ENCODE measurements at places on chromosomes 13 and 19.

GRCh38 chr13:111360452-111360851, 40.0 kb downstream of the TEX29 start:
- no peak for DNase-seq

- no peak for DNase-seq
These were observed 2.1 kb upstream of the NLRP7 start for GRCh38 chr19:54949412-54949811.

DNA sequence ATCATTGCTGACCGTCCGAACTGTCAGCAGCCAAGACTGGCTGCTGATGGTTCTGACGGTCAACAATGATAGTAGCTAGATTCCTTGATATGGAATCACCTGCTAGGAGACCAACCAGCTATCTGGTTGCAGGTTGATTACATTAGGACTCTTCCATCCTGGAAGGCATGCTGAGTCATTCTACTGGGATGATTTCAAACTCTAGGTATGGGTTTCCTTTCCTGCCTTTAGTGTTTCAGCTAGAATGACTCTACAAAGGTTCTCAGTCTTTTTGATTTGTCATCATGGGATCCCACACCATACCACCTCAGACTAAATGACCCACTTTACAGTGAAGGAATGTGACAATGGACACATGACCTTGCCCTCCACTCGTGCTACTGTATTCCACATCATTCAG, 138.1 kb upstream of the KL start:
- DNase-seq, result no peak

- no peak for DNase-seq
These were observed 714 bp downstream of the PLPP2 start for GRCh38 chr19:290372-291005.

DNA sequence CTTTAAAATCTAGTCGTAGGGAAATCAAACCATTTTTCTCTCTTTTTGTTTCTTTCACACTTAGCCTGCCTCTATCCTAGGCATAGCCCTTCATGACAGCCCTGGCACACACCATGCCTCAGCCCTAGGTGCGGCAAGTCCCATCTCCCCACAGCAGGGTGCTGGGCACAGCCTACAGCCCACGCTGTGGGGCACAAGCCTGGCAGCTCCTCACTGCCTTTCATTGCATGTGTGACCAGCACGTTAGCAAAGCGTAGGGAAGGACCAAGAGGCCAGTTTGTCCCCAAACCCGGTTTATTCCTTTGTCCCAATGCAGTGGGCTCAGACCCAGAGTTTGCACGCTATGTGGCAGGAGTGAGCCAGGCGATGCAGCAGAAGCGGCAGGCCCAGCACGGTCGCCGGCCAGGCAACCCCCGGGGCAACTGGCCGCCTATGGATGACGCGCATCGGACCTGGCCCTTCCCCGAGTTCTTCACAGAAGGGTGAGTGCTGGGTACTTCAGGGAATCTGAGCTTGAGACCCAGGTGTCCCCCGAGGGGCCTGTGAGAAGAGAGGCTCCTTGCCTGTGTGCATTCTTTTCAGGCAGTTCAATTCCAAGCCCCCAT, 17.3 kb upstream of the GPI start:
- no peak for DNase-seq

DNA sequence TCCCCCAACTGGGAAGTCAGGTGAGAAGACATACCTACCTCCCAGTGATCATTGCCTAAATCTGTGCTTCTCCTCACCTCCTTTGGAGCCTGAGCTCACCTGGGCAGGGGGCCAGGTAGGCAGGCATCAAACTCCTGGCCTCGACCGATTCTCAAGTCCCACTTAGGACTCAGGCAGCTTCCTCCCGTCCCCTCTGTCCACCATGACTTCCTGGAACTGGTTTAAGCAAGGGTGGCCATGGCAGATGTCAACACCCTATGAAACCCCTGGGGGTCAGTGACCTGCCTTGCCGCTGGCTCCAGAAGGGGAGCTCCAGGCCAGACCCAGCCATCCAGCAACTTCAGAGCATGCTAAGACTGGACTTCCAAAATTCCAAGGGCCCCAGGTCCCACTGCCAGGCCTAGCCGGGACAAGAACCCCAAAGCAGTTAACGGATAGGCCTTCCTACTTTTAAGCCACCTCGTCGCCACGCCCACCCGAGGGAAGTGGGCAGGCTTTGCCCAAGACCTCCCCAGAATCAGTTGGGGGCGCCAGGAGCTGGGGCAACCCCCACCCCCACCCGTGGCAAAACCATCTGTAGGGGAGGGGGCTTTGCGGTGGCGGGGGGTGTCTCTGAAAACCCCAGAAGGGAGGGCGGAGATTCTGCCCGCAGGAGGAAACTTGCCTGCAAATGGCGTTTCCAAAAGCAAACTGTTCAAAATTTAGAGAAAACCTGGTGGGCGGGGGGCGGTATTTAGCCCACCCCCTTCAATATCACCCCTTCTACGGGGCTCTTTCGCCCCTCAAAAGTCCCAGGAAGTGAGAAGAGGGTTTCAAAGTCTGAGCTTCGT, 657 bp downstream of the PLIN3 start:
- DNase-seq, result peak; percentile 37

DNA sequence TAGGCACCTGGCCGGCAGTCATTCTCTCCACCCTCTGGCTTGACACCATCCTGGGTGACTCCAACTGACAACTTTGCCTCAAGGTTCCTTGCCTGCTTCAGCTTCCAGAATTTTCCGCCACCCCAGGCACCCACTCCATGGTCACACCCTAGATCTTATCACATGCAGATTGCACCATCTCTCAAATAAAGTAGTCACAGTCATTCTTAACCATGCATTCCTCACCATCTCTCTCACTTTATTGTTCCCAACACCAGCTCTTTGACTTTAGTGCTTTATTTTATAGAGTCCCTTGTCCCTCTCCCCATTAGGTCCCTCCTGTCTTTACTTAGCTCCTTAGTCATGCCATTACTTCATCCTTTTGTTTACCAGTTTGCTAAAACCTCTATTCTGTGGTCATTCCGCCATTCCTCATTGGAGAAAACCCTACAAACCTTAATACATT, 351.7 kb downstream of the SPRY2 start:
- no peak for DNase-seq

- DNase-seq, result no peak
These were observed 41.9 kb upstream of the SLC7A9 start for GRCh38 chr19:32911467-32911866.

DNA sequence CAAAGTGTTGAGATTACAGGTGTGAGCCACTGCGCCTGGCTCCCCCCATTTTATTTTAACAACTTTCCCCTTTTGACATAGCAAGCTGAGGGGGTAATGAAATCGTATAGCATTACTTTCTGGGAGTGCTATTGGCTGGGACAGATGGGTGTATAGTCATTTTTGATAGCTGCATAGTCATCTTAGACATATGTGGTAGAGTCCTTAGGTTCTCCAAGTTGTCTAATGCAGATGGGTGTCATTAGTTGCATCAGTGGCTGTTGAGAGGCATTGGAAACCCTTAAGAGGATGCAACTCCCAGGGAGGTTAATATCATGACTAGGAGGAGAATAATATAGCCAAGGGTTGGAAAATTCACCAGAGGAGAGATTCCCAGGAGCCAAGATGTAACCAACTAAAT, 28.6 kb upstream of the PNMA8B start:
- DNase-seq, result no peak

- no peak for DNase-seq
These were observed 38.1 kb upstream of the RANBP3 start for GRCh38 chr19:6015841-6016545.

DNA sequence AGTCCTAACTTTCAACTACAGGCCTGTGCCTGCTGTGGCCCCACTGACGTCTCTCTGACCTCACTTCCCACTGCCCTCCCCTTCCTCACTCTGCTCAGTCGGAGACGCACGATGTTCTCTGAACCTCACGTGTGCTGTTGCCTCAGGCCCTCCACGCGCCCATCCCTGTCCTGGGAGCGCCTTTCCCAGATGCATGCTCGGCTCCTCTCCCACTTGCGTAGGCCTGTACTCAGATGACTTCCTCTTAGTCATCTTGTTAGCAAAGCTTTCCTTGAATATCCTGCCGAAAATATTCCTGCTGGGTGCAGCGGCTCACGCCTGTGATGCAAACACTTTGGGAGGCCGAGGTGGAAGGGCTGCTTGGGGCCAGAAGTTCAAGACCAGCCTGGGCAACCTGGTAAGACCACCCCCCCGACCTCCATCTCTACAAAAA, 9.3 kb upstream of the SYT5 start:
- DNase-seq, result no peak

DNA sequence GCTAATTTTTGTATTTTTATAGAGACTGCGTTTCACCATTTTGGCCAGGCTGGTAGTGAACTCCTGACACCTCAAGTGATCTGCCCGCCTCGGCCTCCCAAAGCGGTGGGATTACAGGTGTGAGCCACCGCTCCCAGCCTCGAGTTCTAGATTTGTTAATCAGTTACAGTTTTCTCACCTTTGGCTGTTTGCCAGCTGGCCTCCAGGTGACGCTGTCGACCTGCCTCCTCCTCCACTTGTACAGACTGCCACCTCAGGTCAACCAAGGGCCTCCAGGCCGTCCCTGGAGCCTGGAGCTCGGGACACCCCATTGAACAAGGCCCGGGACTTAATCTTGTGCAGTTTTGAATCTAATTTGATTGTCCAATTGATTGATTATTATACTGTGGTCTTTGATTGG, 45.5 kb downstream of the IER2 start:
- no peak for DNase-seq

- DNase-seq, result no peak
These were observed 599 bp upstream of the F10 start for GRCh38 chr13:113121928-113122471.

DNA sequence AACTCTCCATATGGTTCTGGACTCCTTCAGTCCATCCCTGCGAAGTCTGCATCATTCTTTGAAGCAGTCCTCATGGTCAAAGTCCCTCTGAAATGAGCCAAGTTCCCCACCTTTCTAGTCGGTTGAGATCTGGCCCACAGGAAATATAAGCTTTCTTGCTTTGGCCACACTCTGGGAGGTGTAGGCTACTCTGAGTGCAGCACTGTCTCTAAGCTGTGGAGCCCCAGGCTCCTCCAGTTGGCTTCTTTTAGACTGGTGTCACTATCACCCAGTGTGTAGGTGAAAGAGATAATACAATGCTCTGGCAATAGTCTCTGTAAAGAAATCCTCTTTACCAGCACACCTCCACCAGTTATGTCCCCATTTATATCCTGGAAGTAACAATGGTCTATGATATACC, 486.5 kb upstream of the KLF12 start:
- DNase-seq, result no peak

- no peak for DNase-seq
These were observed 8.4 kb upstream of the ZNF433 start for GRCh38 chr19:12043752-12044422.

DNA sequence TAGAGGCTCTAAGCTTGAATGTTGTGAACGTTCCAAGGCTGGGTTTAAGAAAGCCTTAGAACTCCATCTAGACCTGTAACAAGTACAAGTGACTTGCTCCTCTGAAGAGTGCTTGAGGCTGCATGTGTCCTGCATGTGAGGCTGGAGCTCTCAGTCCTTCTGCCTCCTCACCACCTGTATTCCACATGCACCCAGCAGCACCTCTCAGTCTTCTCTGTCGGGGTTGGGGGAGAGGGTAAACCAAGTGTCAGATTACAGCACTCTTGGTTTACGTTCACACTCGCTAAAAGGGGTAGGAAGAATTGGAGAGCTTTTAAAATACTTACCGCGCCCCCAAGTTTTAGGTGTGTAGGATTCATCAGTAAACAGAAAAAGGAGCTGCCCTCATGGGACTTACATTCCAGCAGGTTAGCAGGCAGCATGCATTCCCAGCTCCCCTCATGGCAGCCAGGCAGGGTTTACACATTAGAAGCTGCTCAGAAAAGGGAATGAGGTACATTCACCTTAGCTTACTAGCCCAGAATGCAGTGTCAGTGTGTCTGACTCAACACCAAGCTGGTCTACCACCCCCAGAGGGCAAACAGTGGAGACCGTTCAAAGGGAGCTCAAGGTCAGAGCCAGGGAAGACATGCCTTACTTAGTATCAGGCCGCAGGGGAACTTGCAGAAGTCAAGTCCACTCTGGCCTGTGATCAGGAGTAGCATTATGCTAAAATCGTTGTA, 248.1 kb downstream of the PCCA start:
- DNase-seq, result no peak
